GM13976 (cell line): ENCODE measurements at places on chromosomes 6 and 20.

- DNase-seq: no peak
Measured at GRCh38 chr20:36043441-36043840, 75.1 kb downstream of the CNBD2 start.

GRCh38 chr6:39769012-39769411, 23.2 kb upstream of the DAAM2 start:
- no peak for DNase-seq

DNA sequence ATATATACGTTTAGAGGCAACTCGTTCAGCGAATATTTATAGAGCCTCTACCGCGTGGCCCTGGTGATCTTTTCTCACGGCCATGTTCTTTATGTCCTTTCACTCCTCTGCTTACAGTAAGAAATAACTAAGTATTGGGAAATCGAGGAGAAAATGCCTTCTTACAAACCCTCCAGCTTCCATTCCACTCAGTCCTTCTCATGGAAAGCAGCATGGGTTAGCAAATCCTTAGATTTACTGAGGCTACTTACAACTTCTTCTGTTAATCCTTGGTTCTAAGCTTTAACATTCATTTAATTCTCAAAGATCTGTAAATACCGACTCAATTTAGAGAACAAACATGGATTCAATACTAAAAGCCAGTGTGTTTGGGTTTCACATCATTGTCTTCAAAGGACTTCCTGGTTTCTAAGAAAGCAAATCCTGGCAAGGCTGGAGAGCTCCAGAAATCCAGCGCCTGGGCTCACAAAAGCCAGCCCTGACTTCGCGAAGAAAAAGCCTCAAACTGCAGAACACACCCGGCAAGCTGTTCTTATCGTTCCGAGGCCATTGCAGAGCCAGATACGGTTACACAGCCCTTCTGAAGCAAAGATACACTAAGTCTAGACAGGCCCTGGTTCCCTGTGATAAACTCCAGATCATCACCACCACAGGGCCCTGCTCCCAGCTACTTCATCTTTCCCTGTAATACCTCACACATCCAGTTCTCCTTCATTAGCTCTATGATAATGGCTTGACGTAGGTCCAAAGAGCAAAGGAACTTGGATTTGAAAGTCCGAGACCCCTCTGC, 19.2 kb downstream of the AGPAT4 start:
- no peak for DNase-seq

DNA sequence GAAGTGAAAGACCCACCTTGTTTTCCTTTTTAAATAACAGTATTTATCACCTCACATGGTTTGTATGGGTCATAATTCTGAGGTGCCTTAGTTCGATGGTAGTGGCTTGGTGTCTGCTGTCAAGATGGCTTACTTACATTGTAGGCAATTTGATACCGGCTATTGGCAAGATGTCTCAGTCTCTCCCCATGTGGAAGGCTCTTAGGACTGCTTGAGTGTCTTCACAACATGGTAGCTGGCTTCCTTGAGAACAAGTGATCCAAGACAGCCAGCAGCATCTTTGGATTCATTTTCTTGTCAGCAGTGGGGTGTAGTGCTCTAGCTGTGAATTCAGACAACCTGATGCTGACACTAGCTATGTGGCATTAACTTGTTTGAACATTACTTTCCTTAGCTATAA, 70.1 kb downstream of the CBFA2T2 start:
- no peak for DNase-seq

- no peak for DNase-seq
Measured at GRCh38 chr6:160041608-160042007, 72.7 kb downstream of the IGF2R start.

DNA sequence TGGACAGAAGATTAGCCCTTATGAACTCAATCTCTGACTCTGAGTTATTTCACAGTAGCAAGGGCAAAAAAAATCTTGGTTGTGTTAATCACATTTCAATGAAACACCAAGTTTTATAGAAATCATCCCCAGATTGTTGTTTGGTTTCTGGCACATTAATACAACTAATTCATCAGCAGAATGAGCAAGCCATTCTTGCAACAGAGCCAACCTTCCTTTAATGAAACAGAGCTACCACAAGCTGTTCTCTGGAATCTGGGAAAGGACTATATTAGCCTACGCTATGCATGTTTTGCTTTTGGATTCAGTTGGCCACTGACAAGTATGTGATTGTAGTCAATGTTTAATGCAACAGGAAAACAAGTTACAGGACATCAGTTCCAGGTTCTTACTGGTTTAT, 13.8 kb upstream of the POPDC3 start:
- DNase-seq: no peak

DNA sequence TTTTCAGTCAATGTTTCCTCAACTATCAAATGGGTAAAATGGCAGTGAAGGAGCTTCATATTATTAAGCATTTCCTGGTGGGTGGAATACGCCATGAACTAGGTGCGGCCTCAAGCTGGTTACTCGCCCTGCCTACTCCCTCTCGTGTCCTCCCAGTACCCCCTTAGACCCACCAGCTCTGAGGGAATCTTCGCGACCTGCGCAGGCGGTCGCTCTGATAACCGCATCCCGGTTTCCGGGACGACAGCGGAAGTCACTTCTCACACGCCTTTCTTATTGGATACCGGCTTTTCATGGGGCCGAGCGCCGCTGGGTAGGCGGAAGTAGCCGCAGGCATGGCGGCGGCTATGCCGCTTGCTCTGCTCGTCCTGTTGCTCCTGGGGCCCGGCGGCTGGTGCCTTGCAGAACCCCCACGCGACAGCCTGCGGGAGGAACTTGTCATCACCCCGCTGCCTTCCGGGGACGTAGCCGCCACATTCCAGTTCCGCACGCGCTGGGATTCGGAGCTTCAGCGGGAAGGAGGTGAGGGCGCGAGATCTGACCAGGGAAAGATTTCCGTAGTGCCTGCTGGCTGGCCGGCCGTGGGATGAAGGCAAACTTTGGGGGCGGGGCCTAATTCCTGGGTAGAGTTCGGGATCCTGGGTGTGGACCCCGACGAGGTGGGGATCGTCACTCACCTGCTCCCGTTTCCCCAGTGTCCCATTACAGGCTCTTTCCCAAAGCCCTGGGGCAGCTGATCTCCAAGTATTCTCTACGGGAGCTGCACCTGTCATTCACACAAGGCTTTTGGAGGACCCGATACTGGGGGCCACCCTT, at the start of gene PIGT:
Gene PIGT, plus strand, starts transcription at position 320 of the 816 bp plus-strand sequence. Its CDS starts 16 bp downstream, at position 336.
- DNase-seq: peak; percentile 91

DNA sequence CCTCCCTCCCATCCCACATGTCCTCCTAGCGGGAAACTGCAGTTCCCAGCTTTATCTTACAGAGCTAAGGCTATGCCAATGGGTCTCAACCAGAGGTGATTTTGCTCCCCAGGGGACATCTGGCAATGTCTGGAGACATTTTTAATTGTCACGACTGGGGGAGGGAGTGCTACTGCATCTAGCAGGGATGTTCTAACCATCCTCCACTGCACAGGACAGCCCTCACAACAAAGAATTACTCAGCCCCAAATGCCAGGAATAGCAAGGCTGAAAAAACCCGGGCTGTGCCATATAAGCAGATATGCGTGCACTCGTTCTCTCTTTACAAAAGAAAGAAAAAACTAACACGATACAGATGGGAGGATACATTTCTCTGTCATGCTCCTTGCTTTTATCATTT, 8.5 kb downstream of the MRPS18A start:
- no peak for DNase-seq

DNA sequence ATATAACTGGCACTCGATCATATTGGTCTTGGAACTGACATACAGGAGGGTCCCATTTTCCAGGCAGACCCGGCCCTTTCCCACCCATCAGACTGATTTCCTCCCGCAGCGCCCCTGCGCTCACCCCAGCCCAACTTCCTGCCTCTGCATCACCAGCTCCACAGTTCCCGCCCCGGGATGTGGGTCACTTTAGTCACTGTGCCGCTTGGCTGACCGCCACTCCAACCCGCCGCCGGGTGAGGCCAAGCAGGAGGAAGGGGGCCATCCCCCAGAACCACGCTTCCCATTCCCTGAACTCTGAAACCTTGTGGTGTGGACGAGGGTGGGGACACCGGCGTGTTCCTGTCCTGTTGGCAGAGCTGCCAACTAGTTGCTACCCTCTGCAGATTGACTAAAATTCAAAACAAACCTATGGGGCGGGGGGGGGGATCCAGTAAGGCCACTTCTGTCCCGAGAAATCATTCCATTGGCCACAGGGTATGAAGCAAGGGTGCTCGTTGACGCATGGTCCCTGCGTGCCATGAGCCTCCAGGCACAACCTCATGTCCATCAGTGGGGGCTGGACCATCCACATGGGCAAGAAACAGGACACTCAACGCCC, 12.3 kb downstream of the TGM2 start:
- DNase-seq: no peak

DNA sequence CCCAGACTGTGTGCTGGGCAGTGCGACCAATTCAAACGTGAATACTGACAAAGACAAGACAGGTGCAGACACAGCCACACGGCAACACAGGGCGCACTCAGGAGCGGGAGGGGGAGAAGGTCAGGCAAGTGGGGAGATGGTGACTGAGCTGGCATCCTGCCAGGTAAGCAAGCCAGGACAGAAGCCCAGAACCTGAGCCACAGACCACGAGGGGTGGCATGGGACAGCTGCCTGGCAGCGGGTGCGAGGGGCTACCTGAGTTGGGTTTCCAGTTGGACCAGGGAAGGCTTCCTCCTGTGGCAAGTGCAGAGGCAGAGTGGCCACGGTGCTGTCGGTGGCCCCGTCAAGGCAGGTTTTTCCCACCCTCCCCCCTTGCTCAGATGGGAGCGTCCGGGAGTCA, 215.2 kb upstream of the ARID1B start:
- DNase-seq: no peak

GRCh38 chr6:37698264-37699137, 818 bp upstream of the MDGA1 start:
- DNase-seq: peak; percentile 67

- no peak for DNase-seq
Measured at GRCh38 chr6:24795106-24795505, 3.6 kb downstream of the ARMH2 start.

GRCh38 chr6:150705392-150705791, 105.7 kb downstream of the PLEKHG1 start:
- DNase-seq: no peak

DNA sequence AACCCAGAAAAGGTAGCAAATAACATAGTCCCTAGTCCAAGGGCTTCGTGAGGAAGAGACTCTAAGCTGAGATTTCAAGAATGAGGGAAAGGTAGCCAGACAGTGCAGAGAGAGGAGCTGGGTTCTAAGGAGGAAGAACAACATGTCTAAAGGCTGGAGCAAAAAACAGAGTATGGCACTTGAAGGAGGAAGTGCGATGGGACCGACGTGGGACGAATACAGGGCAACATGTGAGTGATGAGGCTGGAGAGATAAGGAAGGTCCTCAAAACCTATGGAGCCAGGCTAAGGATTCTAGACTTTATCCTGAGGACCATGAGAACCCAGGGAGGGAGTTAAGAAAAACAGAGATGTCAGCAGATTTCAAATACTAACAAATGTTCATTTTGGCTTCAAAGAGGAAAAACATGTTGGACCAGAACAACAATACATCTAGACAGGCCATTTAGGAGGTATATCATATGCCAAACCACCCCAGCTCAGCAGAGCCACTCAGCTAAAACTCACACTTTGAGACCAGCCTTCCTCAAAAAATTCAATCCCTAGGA, 17.5 kb downstream of the ATXN1 start:
- DNase-seq: no peak

GRCh38 chr20:63117151-63117550, 98.8 kb downstream of the YTHDF1 start:
- no peak for DNase-seq

DNA sequence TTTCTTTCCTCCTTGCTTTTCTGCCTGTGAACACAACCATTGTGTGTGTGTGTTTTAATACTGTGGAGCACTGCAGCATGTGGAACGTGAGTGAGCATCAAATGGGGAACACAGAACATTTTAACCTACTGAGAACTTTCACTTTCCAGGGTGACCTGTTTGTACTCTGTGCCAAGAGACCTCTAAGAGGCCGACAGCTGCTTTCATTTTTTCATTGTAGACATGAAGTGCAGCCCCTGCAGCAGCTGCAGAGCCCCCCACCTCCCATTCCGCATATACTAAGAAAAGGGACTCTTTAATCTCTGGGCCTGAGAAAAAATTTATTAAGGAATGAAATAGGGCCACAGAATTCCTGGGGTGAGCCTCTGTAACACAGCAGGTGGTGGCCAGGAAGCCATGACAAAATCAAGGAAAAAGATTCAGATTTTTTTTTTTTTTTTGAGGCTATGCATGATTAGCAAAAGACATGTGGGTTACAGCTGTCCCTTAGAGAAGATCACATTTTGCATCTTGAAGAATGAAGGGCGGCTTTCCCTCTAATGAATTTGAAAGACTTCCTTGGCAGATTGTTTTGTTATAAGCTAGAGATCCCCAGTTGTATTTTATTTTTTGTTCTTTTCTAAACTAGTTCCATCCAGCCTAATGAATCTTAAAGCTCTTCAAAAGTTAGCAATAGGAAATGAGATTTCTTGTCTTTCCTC, 503.4 kb downstream of the CD109 start:
- no peak for DNase-seq
